ENCODE measurements at places on chromosomes 12 and 14. TPM values are rescaled to one million over a fixed set of nuclear protein-coding genes. Genes with fewer than 3 reads are reported as not detected.

Gene CD69
- polyA plus RNA-seq = 31.4 TPM

Gene TSFM
- polyA plus RNA-seq = 47.9 TPM

- no peak for DNase-seq
Observed at GRCh38 chr14:20789230-20789813, 8.3 kb downstream of the RNASE6 start.

Gene AQP6
- polyA plus RNA-seq = 0.12 TPM
